ENCODE measurements at places on chromosomes 2 and 18. TPM values are rescaled to one million over a fixed set of nuclear protein-coding genes. Genes with fewer than 3 reads are reported as not detected.

DNA sequence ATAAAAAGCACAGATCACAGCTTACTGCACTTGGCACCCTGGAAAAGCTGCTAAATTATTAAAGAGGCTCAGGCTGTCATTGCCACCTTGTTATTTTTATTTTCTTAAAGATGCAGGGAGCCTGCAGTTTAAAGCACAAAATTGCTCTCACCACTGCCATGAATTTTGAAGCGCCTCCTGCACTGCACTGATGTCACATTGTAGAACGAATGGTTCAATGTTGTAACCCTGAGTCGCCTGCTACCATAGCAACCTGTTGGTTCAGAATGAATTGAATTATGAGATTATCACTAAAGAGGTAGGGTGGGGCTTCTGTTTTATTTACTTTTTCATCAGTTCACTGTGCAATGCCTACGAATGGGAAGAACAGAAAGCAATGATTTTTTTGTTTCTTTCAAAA is 16.5 kb downstream of the SCG2 start:
- H3K36me3 ChIP-seq: no peaks in the 10 kb centered on the region
- no peaks in the 10 kb centered on the region for H3K4me1 ChIP-seq
- no peak overlapping the region for H3K27ac ChIP-seq

DNA sequence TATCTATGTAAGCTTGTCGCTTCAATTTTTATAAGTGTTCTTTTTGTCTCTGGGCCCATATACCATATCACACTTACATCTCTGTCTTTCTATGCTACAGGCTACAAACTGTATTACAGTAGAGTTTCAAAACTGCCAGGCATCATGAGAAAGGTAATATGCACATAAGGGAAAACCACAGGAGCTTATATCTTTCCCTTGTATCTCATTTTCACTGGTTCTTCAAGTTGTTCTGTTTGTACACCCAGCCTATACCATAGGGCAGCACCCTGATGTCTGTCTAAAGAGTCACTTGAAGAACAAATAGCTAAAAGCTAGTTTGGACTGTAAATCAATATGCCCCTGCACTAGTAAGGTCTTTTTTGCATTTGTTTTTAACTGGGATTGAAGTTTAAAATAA is 366.7 kb downstream of the FIGN start:
- no peak for DNase-seq
- no peaks in the 10 kb centered on the region for H3K27me3 ChIP-seq
- H3K4me1 ChIP-seq: no peaks in the 10 kb centered on the region
- no peak overlapping the region for H3K4me3 ChIP-seq

DNA sequence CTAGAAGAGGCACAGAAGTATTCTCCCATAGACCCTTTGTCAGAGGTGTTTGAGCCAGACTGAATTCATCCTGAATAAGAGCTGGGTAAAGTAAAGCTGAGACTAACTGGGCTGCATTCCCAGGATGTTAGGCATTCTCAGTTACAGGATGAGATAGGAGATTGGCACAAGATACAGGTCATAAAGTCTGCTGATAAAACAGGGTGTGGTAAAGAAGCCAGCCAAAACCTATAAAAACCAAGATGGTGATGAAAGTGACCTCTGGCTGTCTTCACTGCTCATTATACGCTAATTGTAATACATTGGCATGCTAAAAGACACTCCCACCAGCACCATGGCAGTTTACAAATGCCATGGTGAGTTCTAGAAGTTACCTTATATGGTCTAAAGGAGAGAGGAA is 364.9 kb upstream of the TMEFF2 start:
- H3K36me3 ChIP-seq: no peaks in the 10 kb centered on the region
- no peak overlapping the region for H3K4me3 ChIP-seq
- H3K4me1 ChIP-seq: no peaks in the 10 kb centered on the region
- no peaks in the 10 kb centered on the region for H3K27me3 ChIP-seq
- no peak for DNase-seq

- H3K4me1 ChIP-seq: no peaks in the 10 kb centered on the region
- no peak for DNase-seq
- H3K27ac ChIP-seq: no peak overlapping the region
- no peaks in the 10 kb centered on the region for H3K36me3 ChIP-seq
These were observed 15.2 kb downstream of the PAX8 start for GRCh38 chr2:113263546-113263945.

- DNase-seq: no peak
- no peaks in the 10 kb centered on the region for H3K36me3 ChIP-seq
- no peaks in the 10 kb centered on the region for H3K27me3 ChIP-seq
- H3K27ac ChIP-seq: no peak overlapping the region
- peaks cover 4% of the 10 kb centered on the region for H3K4me1 ChIP-seq
- no peak overlapping the region for H3K4me3 ChIP-seq
These were observed 34.4 kb upstream of the RAPGEF4 start for GRCh38 chr2:172701250-172701649.

GRCh38 chr18:73670039-73670438 is 477.6 kb downstream of the FBXO15 start:
- no peaks in the 10 kb centered on the region for H3K36me3 ChIP-seq
- DNase-seq: no peak
- H3K4me3 ChIP-seq: no peak overlapping the region
- no peaks in the 10 kb centered on the region for H3K4me1 ChIP-seq
- no peak overlapping the region for H3K27ac ChIP-seq

DNA sequence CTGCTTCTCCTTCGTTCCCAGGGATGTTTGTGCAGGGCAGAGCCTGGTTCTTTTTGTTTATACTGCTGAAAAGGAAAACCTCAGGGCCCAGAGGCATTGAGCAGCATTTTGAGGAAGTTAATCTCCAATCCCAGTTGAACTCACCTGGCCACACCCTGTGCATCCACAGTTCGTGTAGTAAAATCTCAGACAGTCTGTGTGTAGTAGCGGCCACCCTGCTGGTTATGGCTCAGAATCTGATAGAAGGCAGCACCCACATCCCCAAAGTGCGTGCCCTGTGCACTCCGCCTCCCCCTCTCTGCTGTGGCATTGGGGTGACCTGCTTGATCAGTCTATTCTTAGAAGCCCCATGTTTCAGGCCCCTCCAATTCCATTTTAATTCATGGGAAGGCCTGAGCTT is 10.9 kb downstream of the TRIB2 start:
- no peaks in the 10 kb centered on the region for H3K27me3 ChIP-seq
- peak overlapping the region; percentile 40 for H3K27ac ChIP-seq
- H3K4me3 ChIP-seq: peak overlapping the region; percentile 5
- DNase-seq: no peak

DNA sequence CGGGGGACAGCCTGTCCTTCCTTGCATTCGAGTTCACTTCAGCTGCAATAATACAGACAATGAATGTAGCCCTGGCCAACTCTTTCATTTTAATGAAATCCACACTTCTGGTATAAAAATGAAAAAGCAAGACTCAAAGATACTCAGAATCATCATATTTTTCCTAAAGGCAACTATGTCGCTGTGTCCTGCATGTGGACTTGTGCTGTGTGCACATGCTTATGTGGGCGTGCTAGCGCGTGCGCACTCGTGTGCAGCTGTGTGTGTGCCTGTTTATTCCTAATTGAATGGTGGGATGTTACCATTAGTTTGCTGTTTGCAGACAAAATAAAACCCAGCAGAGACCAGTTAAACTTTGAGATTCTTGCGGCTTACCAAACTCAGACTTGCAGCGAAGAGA is 49.6 kb downstream of the SMIM21 start:
- H3K27ac ChIP-seq: no peak overlapping the region
- no peaks in the 10 kb centered on the region for H3K36me3 ChIP-seq
- no peak for DNase-seq

DNA sequence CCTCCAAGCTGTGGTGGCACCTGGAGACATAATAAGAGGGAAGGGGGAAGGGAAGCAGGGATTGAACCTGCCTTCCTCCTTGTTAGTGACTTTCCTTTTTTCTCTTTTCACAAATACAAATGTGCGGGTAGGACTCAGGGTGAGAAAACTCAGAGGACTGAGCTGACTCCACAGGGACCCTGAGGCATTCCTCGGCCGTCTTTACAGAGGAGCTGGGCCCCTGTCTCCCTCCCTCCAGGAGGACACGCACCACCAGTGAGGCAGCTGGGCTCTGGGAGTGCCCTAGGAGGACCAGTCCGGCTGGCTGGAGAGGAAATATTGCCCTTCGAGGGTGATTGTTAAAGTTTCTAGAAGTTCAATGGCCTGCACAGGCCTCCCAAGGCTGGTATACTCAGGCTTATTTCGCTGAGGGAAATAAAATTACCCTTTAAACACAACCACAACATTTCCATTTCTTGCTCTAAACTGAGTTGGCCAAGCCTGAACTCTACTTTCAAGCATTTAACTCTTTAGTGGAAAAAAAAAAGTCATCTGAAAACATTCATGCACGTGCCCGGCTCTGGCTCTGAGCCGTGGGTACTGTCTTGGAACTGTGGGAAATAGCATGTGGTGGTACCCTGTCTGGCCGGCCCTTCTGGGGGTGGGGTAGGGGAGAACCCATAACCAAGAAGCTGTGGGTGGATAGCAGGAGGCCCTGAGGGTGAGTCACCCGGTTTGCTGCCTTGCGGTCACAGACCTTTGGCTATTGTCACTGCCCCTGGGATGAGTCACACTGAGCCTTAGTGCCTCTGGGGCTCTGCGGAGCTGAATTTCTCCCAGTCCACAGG is 116.0 kb downstream of the COPS8 start:
- H3K36me3 ChIP-seq: no peaks in the 10 kb centered on the region
- DNase-seq: no peak
- H3K4me3 ChIP-seq: no peak overlapping the region

DNA sequence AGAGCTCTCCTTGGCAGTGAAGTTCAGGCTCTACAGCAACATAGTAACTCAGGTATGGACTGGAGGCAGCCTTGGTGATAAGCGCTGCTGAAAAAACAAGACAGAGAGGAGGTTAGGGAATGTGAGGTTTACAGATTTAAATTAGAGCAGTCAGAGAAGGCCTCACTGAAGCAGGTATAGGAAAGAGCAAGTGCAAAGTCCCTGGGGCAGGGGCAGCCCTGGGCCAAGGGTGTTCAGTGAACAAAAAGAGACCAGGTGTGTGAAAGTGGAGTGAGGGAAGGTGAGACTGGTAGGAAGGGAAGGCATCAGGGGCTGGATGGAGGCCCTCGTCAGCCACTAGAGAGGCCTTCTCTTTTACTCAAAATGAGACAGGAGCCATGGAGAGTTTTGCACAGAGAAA is 89.6 kb downstream of the LAMA3 start:
- no peaks in the 10 kb centered on the region for H3K27me3 ChIP-seq
- no peak overlapping the region for H3K27ac ChIP-seq
- no peaks in the 10 kb centered on the region for H3K4me1 ChIP-seq
- no peak overlapping the region for H3K4me3 ChIP-seq
- H3K36me3 ChIP-seq: no peaks in the 10 kb centered on the region

DNA sequence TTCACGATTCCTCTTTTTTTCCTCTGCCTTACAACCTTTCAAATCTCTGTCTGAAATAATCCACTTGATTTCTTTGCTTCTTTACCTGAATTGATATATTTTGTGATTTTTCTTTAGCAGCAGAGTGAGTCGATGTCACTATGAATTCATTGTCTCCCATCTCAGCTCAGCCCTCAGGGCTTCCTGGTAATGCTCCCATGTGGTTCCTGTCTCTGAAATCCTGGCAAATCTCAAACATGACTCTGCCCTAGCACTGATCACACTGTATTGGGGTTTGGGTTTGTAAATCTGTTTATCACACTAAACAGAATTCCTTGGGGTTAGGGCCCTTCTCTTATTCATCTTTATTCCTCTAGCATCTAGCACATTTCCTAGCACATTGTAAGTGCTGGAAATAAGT is 43.0 kb upstream of the MSTN start:
- no peak for DNase-seq
- H3K27ac ChIP-seq: no peak overlapping the region
- H3K27me3 ChIP-seq: no peaks in the 10 kb centered on the region
- H3K36me3 ChIP-seq: no peaks in the 10 kb centered on the region
- H3K4me3 ChIP-seq: no peak overlapping the region

DNA sequence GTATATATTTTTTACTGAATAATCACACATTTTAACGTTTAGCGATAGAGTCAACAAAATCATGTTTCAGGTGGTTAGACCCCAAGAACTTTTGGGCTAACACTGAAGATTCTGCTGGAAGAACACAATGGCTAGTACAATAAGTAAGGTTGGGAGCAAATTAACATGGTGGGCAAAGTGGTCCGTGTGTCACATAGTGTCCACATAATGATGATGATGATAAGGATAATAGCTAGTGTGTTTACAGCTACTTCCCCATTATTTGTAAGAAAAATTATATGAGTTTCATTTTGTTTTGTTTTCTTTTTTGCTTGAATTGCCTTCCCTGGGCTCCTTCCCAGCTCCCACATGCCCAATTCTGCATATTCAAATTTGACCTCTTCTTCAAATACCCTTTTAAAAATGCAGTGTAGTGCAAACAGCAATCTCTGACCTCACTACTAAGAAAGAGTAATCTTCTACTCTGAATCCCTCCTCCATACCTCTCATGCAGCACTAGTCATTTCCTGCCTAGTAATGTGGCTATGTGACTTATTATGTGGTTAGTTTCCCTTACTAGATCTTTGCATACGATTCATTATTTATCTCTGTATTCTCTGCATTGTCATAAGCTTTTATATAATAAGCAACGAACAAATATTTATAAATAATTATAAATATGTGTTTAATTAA is 16.9 kb upstream of the VPS54 start:
- peaks cover 42% of the 10 kb centered on the region for H3K4me1 ChIP-seq
- peak; percentile 60 for DNase-seq
- H3K27me3 ChIP-seq: no peaks in the 10 kb centered on the region
- H3K27ac ChIP-seq: peak overlapping the region; percentile 54

DNA sequence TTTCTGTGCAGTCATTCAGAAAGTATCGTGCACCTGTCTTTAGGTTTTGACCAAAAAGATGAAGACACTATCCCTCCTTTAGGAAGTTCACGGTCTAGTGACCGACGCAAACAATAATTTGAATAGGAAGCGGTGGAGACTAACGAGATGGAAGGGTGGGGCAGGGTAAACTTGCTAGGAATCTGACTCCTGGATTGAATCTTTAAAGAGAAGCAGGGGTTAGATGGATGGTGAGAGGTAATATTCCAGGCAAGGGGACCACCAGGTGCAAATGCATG is 651 bp upstream of the TXNL1 start:
- peaks cover 17% of the 10 kb centered on the region for H3K4me1 ChIP-seq
- H3K27ac ChIP-seq: peak overlapping the region; percentile 85
- no peak for DNase-seq
- H3K4me3 ChIP-seq: peak overlapping the region; percentile 69

DNA sequence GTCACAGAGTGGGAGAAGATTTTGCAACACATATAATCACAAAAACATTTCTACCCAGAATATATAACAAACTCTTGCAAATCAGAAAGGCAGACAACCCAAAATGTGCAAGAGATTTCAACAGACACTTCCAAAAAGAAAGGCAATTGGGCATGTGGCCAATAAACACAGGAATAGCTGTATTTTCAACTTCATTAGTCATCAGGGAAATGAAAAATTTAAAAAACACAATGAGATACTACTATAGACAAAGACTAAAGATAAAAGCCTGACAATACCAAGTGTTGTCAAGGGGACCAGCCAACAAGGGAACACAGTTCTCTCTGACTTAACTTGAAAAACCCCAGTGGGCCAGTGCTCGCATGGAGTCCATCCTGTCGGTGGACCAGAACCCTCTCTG is 40.5 kb downstream of the MTHFD2 start:
- DNase-seq: no peak
- no peaks in the 10 kb centered on the region for H3K36me3 ChIP-seq
- H3K4me1 ChIP-seq: no peaks in the 10 kb centered on the region
- H3K27me3 ChIP-seq: no peaks in the 10 kb centered on the region
- no peak overlapping the region for H3K27ac ChIP-seq

GPR155 gene
- 26.0 TPM for total RNA-seq

KLHL14 gene
- 0.59 TPM for total RNA-seq

SKOR2 gene
- not detected for total RNA-seq

SERPINB11 gene
- not detected for total RNA-seq

MYOM1 gene
- 1.8 TPM for total RNA-seq

ABCG5 gene
- total RNA-seq: not detected

SCYGR4 gene
- not detected for total RNA-seq

PHOSPHO2 gene
- 6.3 TPM for total RNA-seq

TEKT4 gene
- not detected for total RNA-seq

Data from naive thymus-derived CD4-positive, alpha-beta T cell (primary cell).